ENCODE measurements at places on chromosomes 7 and 10.
A peak's percentile ranks its signal among the peaks of the same experiment; 100 is the strongest.

DNA sequence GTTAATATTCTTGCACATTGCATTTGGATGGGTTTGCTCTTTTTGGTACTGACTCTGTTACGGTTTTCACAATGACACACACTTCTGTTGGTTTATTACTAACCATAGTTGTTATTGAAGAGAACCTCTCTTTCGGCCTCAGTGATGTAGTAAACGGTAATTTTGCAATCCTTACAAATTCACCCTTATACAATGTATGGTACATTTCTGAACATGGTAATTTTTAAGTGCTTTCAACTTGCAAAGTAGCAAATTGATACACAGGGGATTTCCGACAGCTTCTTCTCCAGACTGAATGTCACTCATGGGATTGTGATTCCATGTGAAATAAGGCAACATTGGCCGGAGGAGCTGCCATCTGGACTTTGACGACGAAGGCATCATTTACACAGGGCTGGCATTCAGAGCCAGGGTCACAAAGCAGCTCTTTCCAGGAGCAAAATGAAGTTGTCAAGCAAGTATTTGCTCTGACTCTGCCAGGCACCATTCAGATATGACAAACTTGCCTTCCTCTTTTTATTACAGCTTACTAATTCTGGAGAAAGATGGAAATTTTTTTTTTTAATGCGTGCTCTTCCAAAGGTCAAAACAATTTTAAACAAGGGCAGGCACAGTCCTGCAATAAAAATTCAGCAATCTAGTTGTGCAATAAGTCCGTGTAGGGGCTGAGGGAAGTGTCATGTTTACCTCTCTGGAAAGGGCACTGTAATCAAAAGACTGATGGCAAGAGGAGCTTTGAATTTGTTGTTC, 711.5 kb upstream of the C7orf33 start:
- DNase-seq, result no peak

GRCh38 chr10:89491932-89492331, 43.5 kb downstream of the SLC16A12 start:
- DNase-seq, result no peak

GRCh38 chr10:109183366-109183765, 739.9 kb downstream of the XPNPEP1 start:
- no peak for DNase-seq

DNA sequence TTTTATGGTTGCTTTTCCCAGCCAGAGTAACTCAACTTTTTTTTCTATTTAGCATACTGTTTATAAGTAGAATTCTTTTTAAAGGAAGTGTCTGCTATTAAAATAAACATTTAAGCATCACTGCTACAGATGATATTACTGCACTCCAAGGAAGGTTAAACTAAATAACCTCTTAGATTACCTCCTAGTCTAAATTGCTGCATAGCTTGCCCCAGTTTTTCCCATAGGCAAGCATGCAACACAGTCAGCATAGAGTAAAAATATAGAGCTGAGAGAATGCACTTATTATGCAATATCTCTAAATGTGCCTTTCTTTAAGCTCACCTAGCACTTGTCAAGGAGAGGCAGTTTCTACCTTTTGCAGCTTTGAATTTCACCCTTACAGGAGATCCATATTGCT, 1392.4 kb upstream of the CELF2 start:
- no peak for DNase-seq

DNA sequence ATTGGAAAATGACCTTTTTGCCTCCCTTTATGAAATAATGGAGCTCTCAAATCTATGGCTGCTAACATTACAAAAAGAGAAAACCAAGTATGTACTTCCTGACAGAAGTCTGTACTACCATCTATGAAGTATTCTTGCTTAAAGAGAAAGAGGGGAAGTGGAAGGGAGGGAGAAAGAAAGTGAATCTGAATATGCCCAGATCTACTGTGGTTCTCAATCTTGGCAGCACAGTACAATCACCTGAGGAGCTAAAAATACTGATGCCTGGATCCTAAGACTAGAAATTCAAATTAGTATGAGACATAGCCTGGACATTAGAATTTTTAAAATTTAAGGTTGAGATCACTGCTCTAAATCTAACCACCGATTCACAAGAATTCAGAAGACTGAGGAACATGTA, 85.2 kb downstream of the IGF2BP3 start:
- DNase-seq, result no peak

DNA sequence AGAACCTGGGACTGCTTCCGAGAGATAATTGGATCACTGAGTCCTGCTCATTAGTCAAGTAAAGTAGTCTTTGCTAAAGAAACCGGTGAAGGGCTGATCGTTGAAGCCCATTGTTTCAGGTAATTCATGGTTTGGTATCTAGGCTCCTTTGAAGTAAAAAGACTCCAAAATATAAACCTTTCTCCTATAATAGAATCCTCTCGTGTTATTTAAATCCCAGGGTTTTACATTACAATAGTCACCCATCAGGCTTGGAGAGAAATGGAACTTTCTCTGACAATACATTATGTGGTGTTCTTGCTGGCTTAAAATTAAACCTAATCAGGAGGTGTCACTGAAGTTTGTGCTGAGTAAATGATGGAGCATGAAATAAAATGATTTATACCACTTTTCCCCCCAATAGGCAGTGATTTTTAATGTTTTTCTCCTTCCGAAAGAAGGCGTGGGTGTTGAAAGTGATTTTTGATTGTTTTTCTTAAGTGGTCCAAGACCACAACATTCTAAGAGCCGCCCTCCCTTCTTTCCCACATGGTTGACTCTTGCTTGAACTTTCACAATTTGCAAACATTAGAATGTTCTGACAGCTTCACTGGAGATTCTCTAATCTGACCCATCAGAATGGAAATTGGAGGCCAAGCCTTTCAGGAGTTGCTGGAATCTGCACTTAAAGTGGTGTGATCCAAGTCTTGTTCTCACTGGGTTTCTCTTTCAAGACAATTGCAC, 44.2 kb downstream of the LRMDA start:
- DNase-seq, result no peak

DNA sequence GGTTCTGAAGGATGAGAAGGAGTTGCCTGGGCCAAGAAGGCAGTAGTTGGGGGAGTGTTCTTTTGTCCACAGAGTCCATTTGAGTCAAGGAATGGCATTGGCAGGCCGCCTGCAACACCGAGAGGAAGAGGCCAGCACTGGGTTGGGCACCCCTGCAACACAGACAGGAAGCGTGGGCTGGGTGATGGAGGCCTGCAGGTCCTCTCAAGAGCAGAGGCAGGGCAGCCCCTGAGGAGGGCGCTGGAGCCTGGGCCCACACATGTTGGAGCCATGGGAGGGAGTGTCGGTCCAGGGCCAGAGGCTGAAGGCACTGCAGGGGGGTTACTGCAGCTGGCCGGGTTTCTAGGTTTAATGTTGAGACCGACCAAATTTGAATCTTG, 137.3 kb downstream of the PTPN20 start:
- DNase-seq, result no peak

DNA sequence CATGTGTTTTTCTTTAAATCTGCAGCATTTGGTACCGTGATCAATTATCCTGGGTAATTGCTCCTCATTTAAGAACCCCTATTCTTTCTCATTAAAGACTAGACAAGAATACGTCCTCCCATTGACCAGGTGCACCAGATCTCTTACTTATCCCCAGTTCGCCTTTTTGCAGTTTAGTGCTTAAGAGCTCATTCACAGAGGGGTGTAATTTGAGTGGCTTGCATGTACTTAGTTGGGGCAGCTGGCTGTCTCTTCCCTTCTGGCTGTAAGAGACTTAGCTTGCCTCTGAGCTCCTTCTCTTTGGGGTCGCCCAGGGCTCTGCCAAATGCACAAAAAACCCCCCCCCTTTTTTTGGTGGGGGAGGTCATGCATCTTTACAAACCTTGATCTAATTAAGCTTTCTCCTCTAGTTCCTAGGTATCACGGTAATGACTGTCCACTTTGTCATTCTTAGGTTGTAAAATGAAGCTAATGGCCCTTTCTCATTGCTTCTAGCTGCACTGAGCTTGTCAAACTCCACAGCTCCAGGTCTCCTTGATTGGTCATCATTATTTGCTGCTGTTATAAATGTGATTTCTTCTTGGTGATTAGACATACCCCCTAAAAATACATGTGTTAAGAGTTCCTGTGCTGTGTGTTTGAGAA, 26.3 kb downstream of the GAD2 start:
- DNase-seq, result peak; percentile 2

DNA sequence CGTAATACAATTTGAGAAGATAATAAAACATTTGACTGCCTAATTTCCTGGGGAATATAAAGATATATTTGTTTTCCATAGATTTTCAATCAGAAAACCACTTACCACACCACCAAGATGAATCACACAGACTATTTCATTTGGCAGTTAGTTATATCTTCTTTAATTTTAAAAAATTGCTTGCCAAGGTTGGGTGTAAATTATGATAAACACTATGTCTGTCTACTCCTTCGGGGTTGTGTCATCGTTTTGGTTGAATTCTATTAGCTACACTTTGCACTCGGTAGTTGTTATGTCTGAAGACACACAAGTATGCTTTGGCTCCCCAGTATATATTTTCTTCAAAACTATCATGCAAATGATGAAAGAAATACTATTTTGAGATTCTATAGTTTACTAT, 594.8 kb upstream of the SEMA3D start:
- DNase-seq, result no peak

GRCh38 chr10:130111852-130112180, 1.2 kb upstream of the C10orf143 start:
- no peak for DNase-seq

All from NCI-H1930 (cell line).